ENCODE measurements at places on chromosomes 7 and 10.

GRCh38 chr10:132447446-132448247, 50.6 kb downstream of the PWWP2B start:
- DNase-seq: peak; percentile 86

DNA sequence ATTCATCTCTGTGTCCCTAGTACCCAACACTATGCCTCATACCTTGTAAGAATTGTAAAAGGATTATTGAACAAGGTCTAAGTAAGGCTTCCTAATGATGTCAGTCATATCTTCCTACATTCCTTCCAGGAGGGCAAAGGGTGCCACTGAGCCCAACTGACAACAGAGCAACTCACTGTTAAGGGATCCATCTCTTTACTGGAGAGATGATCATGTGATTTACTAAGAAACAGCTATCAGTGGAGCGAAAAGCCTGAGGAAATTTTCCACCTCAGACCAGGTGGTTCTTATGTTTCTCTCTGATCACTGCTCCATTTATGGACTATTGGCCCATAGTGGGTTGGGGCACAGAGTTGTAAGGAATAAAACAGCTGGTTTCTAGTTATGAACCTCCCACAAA, 38.9 kb upstream of the CNNM1 start:
- no peak for DNase-seq

DNA sequence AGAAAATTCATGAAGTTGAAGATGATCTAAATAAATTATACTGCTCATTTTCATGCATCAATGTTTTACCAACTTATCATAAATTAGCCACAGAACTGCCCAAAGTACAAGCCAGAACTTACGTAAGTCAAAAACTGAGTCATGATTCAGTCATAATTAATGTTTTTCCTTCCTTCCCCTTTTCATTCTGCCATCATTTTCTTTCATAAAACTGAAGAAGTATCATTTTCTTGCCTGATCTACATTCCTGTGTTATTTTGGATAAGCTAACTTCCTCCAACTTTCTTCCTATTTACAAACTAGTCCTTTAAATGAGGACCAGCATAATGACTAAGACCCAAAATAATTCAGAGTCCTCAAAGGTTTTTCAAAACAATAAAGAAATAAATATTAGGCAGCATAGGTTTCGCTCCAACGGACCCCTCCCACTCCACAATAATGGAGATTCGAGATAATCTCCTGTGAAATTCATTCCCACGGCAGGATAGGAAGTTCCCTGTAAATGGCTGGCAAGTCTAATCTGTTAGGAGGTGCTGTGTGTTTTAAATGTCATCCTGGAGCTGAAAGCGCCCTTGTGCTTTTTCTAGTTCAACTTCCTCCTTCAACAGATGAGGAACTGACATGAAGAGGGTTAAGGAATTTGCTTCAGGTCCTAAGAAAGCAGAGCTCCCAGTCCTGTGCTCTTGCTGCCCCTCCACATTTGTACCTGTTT, 218.9 kb downstream of the DOCK4 start:
- no peak for DNase-seq

- no peak for DNase-seq
Measured at GRCh38 chr7:106891548-106892410, 26.7 kb downstream of the PIK3CG start.

DNA sequence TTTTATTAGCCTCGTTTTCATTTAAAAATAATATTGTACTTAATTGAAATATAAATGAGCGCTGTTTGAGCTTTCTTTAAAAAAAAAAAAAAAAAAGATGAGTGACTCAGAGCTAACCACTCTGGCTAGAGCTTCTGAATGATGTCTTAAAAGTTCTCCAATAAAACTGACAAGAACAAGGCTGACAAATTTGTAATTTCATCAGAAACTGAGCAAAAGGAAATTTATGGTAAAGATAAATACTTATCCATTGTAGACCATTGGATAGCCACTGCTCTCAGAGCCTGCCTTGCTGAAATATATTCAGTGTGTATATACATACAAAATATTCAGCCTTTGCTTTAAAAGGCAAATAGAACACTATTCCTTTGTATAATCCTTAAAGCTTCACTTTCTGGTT, 91.2 kb upstream of the OIT3 start:
- no peak for DNase-seq

Data from kidney tubule cell (primary cell).